GF-D8 (cell line): ENCODE measurements at places on chromosomes 11 and 22.

GRCh38 chr11:131682373-131683015, 312.1 kb downstream of the NTM start:
- no peak for DNase-seq

GRCh38 chr22:30205281-30206115, 41.1 kb downstream of the LIF start:
- peak; percentile 10 for DNase-seq

GRCh38 chr11:35280727-35281126, 138.6 kb downstream of the SLC1A2 start:
- DNase-seq = no peak

- DNase-seq = no peak
Measured at GRCh38 chr11:69471729-69472540, 9.5 kb upstream of the LINC01488 start.

DNA sequence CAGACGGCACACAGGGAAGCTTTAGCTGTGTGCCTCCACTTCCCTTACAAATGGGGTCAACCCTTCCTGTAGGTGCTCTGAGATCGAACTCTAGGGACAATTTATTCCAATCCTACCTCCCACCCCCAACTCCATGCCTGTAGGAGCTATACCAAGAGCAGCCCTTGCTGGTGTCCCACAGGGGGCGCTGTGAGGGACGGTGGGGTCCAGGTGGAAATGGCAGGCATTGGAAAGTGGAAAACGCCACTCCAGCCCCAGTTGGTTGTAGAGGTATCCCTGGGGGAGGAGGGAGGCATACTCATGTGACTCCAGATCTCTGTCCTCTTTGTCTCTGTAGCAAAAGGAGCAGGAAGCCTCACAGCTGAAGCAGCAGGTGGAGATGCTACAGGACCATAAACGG, 161.3 kb downstream of the MYO18B start:
- DNase-seq = no peak

DNA sequence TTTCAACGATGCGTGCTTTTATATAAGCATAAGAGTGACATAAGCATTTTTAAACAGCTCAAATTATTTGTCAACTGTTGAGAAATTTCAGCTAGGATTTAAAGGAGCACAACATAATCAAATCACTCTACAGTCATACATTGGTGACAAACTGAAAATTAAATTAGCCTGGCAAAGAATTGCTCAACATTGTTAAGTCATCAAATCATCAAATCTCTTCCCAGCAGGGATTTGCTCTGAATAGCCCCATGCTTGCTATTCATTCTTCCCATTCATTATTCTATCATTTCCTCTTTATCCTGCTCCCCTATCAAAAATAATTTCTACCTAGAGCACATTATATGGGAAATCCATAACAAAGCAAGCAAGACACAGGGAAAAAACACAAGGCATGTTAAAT, 198.7 kb upstream of the LUZP2 start:
- DNase-seq = no peak

DNA sequence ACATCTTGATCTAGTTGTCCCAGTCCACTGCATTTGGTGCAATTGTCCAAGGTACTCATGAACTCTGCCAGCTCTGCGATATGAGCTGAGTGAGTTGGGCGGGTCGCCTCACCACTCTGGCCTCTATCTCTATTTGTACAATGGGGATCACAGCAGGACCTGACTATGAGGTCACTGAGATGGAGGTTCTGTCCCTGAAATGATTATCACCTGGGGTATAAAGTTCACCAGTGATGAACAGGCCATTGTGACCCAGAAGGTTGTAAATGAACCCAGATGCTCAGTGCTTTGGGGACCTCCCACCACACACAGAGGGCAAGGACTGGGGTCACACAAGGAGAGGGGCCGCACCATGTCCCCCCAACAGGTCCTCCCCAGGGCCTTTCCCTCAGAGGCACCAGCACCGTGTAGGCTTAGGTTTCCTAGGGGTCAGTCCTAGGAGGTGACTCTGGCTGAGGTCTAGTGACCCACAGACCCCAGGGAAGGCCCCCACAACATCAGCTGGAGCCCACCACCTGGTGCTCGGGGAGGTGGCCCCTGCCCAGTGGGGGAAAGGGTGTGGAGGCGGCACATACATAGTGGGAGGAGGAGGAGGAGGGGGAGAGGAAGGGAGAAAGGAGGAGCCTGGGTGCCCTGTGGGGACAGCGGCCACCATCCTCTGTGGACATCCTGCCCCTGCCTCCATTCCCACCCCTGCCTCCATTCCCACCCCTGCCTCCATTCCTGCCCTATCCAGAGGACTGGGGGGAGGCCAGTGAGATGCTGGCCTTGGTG, 25.0 kb upstream of the IGLL1 start:
- DNase-seq = no peak
